ENCODE measurements at places on chromosomes 6 and 20.

GRCh38 chr20:64106435-64106961 lies 867 bp downstream of the NPBWR2 start:
- peak; percentile 21 for DNase-seq

- DNase-seq = no peak
These were observed at the start of gene RBPJL for GRCh38 chr20:45306431-45306982. RBPJL (plus strand) TSS chr20:45306840; CDS start chr20:45306923, 83 bp downstream.

DNA sequence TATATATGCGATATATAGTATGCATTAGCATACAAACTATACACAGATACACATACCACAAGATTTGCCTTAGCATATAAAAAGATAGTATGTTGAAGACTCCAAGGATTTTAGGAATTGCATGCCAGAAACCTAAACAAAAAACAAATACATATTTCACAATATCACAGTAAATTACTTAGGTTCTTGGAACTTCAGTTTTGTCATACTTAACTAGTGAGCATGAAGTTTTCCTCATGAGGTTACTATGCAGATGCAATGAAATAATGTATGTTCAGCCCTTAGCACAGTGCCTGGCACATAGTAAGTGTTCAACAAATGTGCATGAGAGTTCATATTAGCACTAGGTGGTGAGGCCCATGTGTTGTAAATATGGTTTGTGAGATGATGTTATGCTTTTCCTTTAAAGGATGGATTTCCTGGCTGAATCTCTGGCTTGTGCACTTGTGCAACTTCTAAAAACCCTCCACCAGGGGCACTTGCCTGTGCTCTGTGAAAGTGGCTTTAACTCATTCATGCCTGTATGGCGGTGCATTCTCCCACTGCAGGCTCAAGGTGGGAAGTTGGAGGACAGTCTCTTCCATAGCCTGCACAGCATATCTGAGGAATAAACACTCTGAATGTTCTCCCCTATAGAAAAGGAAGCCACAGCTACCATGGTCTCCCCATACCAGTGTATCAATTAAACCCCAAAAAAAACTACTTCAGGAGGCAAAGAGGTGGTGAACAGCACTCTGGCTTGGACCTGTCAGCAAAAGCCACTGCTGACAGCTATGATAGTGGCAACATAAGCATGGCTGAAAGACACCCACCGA lies 624.1 kb upstream of the CDH4 start:
- no peak for DNase-seq

- DNase-seq = no peak
These were observed 1.6 kb upstream of the ZSCAN12 start for GRCh38 chr6:28401172-28401571.

- DNase-seq = no peak
These were observed 129.2 kb upstream of the AKAP12 start for GRCh38 chr6:151110576-151110905.

DNA sequence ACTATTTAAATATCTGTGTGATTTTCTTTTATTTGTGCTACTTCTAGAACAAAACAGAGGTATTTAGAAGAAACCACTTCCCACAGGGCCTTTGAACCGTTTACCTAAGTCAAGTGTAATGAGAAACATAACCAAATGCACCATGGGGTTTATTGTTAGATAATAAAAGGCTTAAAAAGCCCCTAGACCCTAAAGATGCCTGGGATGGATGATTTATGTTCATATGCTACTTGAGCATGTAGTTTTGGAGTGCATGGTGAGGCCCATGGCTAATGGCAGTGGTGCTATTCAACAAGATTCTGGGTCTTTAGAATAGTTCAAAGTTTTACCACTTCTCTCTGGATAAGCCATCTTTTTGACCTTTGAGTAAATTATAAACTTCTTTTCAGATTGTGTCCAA lies 65.9 kb downstream of the MTHFD1L start:
- DNase-seq = no peak

DNA sequence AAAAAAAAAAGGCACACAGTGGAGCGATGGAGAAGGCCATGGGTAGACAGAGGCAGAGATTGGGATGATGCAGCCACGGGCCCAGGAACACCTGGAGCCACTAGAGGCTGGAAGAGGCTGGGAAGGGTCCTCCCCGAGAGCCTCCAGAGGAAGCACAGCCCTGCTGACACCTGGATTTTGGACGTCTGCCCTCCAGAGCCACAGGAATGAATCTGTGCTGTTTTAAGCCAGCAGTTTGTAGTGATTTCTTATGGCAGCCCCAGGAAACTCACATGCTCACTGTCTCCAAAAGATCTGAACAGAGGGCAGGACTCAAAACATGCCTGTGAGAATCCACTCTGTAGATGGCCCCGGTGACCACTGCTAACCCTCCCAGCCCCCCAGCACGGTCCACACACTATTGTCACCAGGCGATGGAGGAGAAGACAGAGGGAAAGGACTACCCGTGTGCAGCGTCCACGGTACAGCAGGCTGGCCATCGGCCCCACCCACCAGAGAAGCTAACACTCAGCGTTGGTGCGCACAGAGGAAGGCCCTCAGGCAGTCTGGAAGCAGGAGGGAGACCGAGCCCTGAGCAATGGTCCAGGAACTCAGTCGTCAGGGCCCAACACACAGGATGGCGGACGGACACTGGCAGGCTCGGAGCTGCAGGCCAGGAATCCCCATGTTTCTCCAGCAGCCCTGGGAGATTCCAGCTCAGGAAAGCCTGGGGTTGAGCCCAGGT lies 99.7 kb downstream of the BMP7 start:
- no peak for DNase-seq

DNA sequence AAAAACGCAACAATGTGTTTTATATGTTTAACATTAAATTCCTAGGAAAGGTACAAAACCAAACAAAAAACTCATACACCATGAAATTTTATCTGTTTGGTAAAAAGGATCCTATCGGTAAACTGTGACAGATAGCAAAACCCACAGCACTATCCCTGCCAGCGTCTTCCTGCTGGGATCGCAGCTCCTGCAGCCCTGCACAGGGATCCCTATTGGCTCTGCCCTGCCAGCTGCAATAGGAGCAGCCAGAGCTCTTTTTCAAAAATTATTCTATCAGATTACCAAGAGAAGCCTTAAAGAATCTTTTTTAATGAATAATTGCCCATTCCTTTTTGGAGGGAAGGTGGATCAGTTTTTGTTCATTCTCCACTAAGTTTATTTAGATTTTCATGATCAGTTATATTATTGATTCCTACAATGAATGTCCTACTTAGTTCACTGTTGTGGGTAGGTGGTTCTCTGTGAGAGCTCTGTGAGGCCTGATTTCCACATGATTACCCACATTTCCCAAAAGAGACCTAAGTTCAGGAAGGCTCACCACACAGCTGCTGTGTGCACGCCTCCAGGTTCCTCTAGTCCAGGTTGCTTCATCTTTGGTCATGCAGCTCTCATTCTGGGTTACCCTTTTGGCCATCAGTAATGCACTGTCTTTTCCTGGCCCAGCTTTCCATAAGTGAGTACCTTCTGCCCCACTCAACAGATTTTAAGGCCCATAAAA lies 293.8 kb downstream of the FRK start:
- DNase-seq = no peak

DNA sequence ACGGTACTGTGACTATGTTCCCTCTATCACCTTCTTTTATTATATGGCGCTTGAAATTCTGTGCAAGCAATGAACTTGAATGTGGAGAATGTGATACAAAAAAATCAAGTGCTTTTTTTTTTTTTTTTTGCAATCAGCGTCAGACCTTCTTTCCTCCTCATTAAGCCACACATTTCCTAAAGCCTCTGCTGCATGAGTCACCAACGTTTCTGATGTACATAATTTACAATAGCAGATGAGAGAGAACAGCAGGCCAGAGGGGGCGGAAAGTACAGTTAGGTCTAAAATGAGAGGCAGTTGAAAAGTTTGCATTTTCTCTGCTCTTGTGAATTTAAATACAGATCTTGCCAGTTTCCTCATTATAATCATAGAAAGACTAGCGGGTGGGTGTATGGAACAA lies 114.6 kb upstream of the RIPOR2 start:
- DNase-seq = no peak

- no peak for DNase-seq
These were observed 115.6 kb upstream of the CDYL start for GRCh38 chr6:4660377-4661321.

DNA sequence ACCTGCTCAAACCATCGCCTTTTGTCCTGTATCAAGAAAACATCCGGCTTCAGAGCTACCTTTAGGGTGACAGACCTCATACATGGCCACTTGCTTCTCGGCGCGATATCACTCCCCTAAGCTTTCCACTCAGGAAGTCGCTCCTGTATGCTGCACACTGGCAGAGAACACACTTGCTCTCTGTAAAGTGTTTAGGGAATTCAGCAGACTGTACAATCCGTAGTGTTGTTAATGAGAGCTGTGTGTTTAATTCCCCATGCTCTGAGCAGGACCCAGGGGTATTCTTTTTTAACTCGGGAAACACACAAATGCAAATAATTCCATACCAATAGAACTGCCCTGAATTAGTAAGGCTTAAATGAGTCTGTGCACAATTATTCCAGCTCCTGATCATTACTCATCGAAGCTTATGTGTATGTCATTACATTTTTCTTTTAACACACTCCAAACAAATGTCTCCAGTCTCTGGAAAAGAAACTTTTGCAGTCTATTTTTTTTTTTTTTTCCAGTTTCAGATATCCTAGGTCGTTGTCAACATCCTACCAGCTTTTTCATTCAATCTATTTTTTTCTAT lies 338.7 kb upstream of the ARID1B start:
- no peak for DNase-seq

DNA sequence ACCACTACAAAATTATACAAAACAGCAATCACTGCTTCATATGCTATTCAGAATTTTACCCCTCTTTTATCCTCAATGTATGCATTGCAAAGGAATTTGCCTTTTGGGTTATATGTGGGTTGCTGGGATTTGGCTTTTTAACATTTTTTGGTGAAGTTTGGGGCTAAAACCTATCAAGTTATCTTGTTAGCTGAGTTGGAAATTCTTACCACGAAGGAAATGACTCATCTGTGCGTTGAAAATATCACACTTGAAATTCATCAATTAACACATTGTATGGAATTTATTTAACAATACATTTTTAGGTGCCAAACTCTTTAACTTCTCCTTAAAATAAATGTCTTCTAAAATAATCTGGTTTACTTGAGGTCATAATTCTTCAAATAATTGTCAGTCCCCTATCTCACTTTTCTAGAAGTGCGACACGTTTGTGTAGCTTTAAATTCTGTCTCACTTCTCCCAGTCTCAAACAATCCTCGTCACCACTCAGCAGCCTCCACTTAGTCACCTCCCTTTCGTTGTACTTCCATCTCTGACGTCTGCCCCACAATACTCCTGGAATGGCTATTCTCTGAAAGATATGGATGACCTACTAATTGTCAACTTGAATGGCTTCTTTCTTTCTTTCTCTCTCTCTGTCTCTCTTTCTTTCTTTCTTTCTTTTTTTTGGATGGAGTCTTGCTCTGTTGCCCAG lies 88.5 kb downstream of the PHACTR1 start:
- no peak for DNase-seq

- peak; percentile 17 for DNase-seq
These were observed 342.0 kb downstream of the TAF4 start for GRCh38 chr20:61723529-61724257.

DNA sequence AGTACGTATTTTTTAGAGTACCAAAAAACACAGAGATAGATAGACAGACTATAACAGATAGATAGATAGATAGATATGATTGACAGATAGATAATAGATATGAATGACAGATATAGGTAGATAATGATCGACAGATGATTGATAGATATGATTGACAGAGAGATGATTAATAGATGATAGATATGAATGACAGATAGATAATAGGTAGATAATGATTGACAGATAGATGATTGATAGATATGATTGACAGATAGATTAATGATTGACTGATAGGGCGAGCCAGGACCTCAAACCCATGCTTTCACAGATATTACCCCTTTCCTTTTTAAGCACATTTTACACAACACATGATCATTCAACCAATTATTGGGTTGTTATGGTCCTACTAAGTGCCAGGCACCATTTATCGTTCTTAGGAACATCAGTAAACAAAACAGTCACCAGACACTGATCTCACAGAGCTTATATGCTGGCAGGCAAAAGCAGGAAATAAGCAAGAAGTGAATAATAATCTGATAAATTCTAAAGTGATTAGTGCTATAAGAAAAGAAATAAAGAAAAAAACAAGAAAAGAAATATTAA lies 11.6 kb downstream of the MAFB start:
- DNase-seq = no peak

DNA sequence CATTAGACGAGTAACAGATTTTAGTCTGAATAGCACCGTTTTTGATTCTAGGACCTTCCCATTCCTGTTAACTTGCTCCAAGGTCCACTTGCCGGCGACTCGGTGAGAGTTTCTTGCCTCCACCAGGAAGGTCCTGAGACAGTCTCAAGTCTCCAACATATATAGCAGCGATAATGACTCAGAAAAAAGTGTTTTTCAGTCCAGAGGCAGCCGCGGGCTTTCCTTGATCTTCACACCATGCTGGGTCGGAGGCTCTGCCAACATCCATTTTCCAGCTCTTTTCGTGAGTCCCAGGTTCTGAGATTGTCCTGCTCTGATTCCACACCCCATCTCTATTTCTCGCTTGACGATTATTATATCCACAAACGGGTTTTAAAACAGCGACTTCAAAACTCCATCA lies 170.5 kb downstream of the GPX5 start:
- DNase-seq = no peak

GRCh38 chr6:89950446-89950845 lies 56.2 kb downstream of the GJA10 start:
- no peak for DNase-seq

DNA sequence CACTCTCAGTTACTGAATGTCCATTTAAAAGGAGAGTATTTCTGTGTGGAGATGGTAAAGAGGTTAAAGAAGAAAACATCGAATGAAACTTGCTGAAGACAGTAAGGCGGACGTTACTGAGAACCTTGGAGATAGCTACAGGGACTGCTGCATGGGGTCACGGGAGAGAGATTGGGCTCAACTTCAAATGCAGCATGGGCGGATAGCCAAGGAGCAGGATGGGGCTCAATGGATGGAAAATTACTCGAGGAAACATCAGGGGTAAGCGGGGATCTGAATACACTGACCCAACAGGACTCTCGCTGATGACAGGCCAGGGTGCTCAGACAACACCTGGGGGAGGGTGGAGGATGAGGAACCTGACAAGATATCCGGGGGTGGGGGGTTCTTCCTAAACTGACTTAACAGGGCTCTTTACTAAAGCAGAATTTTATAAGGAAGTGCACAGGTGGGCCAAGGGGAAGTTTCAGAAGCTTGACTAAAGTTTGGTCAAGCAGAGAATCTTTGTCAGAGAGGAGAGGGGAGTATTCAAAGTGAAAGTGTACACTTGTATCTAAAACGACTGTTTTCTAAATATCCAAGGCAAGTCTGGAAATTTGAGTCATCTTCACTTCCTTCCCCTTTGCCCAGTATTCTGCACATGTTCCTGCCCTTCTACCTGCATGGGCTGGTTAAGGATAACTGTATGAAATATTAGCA lies 22.8 kb downstream of the ECT2L start:
- no peak for DNase-seq

GRCh38 chr6:137736048-137736818 lies 130.8 kb upstream of the TNFAIP3 start:
- no peak for DNase-seq

GRCh38 chr20:7579888-7580287 lies 360.4 kb downstream of the HAO1 start:
- no peak for DNase-seq

Measured in right cardiac atrium (tissue), 5 donors.